Natural killer cell (primary cell): ENCODE measurements at places on chromosomes 16 and 17. TPM values are rescaled to one million over a fixed set of nuclear protein-coding genes. Genes with fewer than 3 reads are reported as not detected.

The BAHCC1 gene
- total RNA-seq = 17.3 TPM

The MYLK3 gene
- total RNA-seq = not detected

The CTRB2 gene
- total RNA-seq = not detected

The PKMYT1 gene
- 2.6 TPM for total RNA-seq

The FBXL16 gene
- total RNA-seq = 0.79 TPM

The NTN1 gene
- total RNA-seq = 0.15 TPM

The CHST5 gene
- total RNA-seq = not detected

The GPS1 gene
- total RNA-seq = 78.9 TPM

DNA sequence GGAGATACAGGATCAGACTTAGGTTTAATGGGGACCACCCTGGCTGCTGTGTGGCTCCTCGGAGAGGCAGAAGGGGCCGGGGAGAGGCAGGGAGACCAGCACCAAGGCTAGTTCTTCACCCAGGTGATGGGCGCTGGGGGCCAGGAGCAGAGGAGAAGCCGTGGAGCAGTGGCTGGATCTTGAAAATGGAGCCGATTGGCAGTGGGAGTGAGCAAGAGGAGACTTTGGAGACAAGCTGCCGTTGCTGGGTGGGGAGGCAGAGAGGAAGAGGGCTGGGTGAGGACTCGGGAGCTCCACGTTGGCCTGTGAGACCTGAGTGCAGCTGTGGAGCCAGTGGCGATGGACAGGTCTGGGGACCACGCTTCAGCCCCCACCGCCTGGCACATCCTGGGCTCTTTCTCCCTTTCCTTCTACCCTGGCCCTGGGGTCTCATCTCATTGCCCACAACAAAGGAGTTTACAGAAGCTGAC lies 9.0 kb downstream of the RAB11FIP4 start:
- no peak for DNase-seq

GRCh38 chr17:48592057-48592514 lies 1.5 kb downstream of the HOXB5 start:
- no peak for DNase-seq

DNA sequence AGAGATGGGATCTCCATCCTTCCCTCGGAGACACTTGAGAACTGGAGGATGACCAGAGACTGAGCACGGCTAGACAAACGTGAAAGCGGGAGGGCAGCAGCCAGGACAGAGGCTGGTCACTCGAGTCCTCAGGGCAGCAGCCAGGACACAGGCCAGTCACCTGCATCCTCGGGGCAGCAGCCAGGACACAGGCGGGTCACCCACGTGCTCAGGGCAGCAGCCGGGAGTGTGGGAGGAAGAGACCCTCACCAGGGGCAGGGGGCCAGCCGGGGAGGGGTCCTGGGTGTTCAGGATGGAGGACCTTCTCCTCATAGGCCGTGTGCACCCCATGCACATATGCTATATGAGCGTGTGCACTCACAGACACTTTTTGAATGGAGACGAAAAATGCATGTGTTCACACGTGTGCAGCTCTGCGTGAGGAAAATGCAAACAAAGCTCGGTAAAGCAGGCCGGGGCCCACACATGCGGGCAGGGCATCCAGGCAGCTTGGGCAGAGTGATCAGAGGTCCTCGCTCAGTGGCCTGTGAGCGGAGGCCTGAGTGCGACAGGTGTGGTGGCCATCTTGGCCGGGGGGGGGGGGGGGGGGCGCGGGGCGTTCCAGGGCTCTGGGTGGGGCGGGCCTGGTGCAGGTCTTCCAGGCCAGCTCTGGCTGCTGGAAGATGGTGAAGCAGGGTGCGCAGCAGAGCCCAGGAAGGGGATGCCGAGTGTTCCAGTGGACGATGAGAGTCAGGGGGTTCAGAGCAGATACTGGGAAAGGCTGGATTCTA lies 26.7 kb downstream of the ZNF469 start:
- DNase-seq = no peak

- DNase-seq = no peak
Observed at GRCh38 chr17:74259667-74260524, 14.1 kb upstream of the DNAI2 start.

DNA sequence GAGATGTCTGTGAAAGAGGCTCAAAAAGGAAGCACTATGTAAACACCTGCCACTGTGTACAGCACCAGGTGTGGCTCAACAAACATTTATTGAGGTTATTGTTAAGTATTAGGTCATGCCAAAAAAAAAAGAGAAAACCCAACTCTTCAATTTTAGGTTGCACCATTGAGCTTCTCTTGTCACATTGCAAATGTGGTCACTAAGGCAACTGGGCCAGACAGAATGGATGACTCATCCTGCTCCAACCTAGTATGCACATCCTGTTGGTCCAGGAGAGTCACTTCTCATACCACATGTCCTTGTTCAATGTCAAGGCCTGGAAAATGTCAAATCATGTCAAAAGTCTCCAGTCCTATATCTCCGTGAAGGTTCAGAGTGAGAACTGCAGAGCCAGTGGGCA lies 25.0 kb downstream of the HOXB1 start:
- DNase-seq = peak; percentile 35

GRCh38 chr17:14833201-14833785 lies 431.8 kb downstream of the PMP22 start:
- no peak for DNase-seq

DNA sequence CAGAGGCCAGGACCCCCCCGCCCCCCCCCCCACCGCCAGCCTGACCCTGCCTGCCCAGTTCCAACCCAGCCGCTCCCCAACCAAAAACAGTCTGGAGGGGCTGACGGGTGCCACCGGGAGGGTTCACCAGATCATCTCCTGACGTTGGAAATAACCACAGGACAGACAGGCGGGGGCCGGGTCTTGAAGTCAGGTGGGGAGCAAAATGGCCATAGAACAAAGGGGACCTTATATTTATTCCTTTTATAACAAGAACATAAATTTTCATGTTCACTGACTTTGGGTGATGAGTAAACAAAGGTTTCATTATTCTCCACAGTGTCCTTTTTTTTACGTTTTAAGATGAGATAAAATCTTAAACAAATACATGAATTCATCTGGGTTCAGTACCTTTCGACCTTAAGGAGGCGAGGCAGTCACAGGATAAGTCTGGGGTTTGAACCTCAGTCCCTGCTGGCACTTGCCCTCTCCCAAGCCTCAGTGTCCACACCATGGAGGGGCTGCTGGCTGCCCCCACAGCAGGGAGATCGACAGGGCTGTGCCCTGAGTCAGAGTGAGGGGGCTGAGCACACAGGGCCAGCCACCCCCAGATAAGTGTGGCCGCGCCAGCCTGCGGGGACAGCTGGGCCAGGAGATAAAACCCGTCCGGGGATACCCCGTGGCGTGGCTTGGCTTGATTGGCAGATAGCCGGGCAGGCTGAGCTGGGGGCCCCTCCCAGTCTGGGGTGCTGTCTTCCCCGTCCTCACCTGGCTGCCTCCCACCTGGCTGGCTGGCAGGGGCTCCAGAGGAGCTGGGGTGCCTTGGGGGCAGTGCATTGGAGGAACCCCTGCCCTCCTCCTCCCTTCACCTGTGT lies 15.0 kb downstream of the SLC7A5 start:
- peak; percentile 46 for DNase-seq

- DNase-seq = peak; percentile 68
Observed at GRCh38 chr17:76384987-76385891, 830 bp downstream of the SPHK1 start.

DNA sequence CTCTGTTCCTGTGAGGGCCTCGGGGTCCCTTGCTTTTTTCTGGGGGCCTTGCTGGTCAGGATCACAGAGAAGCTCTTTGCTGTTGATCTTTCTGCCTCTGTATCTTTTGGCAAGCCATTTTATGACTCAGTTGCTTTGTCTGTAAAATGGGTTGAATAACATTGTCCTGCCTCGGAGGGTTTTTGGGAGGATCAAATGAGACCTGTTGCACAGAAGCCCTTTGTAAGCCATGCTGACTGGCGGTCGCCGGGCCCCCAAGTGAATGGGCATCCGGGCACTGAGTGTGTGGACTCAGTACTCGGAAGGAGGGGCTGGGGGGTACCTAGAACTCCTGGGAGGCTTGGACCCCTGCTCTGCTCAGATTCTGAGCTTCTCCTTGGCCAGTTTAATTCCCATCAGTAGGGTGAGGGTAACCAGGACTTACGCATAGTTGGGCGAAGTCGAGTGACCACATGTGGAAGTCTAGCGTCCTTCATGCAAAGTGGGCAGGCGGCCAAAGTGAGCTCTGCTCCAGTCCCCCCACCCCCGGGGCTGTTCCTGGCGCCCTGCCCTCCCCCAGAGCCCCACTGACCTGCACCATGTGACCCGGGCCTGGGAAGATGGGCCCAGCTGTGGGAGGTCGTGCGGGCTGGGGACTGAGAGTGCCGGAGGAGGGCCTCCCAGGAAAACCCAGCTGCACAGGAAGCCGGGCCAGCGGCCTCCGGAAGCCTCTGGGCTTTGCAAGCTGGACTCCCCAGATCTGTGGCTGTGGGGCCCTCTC lies 284.0 kb downstream of the SEC14L1 start:
- DNase-seq = no peak

- DNase-seq = no peak
Observed at GRCh38 chr16:19980632-19981265, 92.9 kb downstream of the GPR139 start.

DNA sequence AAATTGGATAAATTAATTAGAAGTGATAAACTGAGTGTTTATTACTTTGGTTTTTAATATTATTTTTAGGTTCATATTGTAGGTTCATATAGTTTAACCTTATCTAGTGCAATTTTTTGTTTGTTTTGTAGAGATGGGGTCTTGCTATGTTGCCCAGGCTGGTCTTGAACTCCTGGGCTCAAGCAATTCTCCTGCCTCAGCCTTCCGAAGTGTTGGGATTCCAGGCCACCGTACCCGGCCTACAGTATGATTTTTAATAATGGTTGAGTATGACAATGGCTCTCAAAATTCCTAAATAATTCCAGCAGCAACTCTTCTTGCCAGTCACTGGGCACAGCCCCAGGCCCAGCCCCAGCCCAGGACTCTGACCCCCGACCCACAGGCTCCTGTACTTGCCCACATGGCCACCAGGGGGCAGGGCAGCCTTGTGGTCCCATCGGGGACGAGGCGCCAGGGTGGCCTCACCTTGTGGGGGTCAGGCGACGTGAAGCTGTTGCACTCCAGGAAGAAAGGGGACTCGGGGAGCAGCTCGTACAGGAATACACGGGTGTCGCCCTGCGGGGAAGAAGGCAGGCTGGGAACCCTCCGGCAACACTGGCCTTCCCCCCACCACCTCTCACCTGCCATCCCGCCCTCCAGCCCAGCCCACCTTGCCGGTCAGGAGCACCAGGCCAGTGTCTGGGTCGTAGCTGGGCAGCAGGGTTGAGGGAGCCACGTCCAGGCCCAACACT lies 7.9 kb upstream of the PAM16 start:
- DNase-seq = peak; percentile 80

GRCh38 chr16:87198328-87198832 lies 118.8 kb downstream of the C16orf95 start:
- no peak for DNase-seq

DNA sequence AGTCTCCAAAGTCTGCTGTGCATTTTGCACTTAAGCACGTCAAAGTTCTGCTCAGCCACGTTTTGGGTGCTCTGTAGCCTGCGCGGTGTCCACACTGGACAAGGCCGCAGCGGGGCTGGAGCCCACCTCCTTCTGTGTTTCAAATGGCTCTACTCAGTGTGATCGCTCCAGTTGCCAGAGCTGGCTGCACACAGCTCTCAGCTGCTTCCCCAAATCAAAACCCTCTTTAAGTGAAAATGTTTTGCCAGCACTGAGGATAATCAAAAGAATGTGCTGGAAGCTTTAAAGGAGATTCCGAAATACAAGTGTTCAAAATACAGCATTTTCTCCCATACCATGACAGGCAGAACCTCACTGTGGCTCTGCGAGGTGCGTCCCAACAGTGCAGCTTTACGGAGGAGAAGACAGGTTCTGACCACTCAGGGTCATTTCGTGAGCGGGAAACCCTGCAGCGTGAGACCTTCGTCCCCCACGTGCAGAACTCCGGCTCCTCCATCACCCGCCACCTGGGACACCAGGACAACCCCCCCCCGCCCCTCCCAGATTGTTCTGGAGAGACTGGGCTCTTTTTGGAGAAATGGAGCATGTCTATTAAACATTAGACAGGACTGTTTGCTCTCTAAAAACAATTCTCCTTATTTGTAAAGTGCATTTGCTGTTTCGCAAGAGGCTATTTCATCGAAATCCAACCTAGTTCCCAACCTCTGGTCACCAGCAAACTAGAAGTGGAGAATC lies 16.6 kb downstream of the TBC1D16 start:
- DNase-seq = no peak

GRCh38 chr17:54888981-54889380 lies 11.7 kb upstream of the TOM1L1 start:
- no peak for DNase-seq

DNA sequence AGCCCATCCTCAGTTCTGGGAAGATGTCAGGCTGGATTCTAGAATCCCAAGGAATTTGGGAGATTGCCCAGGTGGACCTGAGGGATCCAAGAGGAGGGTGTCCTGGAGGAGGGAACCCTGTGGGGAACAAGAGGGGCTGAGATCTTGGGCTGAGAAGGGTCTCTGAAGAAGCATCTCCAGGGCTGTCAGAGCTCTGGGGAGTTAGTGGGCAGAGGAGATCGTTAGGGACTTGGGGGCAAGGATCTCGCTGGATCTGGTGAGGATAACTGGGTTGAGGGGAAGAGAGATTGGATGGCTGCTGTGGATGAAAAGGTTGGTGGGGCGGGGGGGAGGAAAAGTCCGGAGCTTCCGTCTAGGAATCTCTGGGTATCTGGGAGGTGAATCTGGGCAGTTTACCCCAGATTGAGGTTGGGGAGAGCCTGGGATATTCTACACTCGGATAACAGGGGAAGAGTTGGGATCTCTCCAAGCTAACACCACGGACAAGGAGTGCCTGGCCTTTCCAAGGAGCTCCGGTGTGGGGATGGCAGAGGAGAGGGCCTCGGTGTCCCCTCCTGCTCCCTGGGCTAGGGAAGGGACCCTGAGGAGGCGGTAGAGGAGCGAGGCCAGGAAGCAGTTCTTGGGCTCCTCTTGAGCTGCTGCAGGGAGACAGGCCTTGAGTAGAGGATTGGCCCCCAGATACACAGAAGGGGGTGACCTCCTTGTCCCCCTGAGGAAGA lies 1.7 kb downstream of the FBXL19 start:
- no peak for DNase-seq

DNA sequence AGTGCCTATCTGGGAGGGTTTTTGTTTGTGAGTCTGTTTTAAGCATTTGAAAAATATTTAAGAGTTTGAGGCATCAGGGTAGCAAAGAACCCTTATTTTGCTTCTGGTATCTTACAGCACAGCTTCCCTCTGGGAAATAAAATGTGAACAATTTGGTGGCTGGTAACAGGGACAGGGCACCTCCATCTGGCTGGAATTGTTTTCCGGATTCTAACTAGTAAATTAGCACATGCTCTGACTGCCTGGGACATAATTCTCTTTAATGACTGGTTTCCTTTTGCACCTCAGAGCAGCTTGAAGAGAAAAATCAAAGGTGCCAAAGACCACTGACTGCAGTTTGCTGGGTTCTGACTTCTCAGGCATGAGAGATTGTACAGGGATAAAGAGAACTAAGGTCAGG lies 469.1 kb downstream of the GRIN2A start:
- no peak for DNase-seq

DNA sequence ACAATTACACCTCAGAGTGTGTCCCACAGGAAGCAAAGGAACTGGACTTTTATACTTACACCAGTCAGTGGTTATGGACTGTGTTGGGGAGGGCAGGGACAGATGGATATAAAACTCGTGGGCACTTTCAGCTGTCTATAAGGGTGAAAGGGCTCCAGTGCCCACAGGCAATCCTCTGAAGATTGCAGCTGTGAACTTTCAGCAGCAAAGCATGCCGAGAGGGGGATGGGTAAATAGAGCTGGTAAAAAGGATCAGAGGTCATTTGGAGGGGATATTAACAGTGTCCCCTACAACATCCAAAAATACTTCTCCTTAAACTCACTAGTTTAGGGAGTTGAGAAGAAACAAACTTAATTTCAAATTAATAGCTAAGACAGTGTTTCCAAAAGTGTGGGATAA lies 13.3 kb upstream of the RFWD3 start:
- no peak for DNase-seq
